ENCODE measurements at places on chromosomes 1 and 21. TPM values are rescaled to one million over a fixed set of nuclear protein-coding genes. Genes with fewer than 3 reads are reported as not detected.

GRCh38 chr21:35044128-35044527 lies 5.0 kb downstream of the RUNX1 start:
- DNase-seq = no peak

GRCh38 chr1:110449661-110450651 lies 993 bp upstream of the PROK1 start:
- no peak for DNase-seq

DNA sequence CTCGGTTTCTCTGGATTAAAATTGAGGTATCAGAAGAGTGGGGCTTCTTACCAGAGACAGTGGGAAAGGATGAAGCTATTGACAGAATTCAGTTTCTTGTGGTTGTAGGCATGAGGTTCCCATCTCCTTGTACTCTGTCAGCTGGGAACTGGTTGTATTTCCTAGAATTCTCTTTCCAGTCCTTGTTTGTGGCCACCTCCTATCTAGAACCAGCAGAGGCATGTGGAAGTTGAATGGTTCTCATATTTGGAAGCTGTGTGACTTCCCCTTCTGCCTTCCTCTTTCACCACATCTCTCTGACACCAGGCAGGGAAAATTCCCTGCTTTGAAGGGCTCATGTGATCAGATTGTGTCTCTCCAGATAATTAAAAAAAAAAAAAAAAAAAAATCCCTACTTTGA lies 457.7 kb upstream of the ADAMTS5 start:
- no peak for DNase-seq

DNA sequence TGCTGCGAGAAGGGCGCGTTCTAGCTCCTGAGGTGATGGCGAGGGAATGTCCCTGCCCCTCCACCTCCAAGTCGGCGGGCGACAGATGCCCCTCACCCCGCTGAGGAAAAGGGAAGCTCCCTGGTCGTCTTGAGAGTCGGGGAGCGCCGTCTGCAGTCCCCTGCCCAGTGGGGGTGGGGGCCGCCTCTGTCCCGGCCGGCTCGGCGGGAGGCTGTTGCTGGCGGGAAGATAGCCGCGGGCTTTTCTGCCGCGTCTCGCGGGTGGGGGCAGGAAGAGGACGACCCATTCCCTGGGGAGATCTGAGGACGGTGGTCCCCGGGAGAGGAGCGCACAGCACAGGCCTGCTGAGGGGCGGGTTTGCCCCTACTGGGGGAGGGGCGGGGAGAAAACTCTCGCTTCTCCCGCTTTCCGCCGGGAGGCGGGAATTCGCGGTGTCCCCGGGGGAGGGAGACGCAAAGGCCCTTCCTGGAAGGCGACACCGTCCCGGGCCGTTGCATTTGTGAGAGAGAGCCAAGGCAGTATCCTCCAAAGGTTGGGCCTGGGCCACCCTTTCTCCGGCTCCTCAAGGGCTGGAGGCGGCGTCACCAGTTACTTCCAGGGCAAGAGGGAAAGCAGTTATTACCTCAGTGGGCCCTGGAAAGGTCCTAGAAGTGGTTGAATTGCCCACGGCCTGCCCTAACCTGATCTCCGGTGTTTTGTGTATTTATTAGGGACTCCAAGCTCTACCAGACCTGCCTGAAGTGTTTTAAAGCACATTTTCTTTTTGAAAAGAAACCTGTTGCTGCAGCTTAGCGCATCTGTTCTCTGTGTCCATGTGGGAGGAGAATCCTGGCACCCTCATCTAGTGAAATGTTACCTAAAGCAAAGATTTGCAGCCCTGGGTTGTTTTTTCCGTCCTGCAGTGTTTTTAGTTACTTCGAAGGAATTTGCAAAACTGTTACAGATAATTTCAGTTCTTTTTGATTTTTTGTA lies 648 bp downstream of the S100PBP start:
- peak; percentile 32 for DNase-seq

- no peak for DNase-seq
Measured at GRCh38 chr1:25912076-25912831, 6.0 kb upstream of the STMN1 start.

DNA sequence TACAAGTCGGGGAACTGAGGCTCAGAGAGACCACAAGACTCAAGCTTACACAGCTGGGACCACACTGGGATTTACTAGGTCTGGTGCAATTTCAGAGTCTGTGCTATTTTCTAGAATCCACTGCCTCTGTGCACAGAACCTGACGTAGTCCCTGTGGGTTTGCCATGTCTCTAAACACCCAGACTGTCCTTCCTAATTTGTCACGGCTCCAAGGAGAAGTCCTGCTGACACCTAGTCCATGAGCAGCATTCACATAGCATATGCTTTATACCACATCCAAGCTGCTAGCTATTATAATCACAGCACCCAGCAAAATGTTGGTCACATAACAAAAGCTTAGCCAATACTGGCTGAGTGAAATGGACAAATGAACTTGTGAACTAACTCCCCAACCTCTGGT lies 79.0 kb upstream of the HMGB4 start:
- DNase-seq = no peak

DNA sequence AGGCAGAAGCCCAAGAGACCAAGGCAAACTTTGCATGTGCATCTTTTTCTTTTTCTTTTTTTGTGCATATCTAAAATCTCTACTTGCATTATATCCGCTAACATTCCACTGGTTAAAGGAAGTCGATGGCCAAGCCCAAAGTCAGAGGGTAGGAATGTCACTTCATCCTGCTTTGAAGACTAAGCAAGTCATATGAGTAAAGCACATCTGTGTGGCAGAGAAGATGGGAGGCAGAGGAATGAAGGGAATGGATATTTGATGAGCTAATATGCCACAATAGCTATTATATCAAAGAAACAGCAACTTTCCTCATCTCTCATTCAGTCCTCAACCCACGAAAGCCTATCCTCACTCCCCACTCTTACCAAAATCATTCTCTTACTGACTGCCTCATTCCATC lies 59.3 kb downstream of the RNF220 start:
- DNase-seq = no peak

DNA sequence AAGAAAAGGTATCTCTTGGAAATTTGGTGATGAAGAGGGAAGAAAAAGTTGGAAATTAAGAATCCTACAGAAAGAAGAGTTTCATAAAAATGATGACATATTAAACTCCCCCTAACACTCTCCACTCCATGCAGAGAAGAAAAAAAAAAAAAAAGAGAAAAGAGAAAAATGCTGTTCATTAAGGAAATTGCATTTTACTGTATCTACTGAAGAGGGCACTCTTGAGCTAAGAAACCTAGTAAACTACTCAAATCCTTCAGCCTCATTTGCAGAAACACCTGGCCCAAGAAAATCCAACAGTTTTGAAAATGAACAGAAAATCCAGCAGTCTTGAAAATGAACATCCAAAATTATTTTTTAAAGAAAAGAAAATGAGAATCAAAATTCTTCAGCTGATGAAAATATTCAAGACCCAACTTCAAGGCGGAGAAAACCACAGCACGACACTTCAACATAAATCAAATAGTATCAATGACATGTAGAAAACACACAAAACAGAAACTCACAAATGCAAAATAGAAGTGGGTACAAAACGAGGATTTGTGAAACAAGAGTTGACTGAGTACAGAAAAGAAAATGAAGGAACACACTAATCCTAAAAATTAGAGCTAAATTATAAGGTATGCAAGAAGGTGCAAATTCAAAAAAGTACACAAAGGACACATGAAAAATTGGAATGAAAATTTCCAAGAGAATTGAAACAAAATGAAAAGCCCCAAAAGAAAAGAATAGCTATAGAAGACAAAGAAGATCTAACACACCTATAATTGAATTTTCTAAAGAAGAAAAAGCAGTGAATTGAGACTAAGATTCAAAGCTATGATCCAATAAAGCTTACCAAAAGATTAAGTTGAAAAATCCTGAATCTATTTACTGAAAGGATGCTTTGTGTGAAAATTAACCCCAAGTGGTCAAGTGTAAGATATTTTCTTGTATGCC lies 73.2 kb upstream of the DNAJC6 start:
- peak; percentile 41 for DNase-seq

CCDC27 gene
- total RNA-seq = not detected

DNALI1 gene
- 0.64 TPM for total RNA-seq

COL16A1 gene
- 2.2 TPM for total RNA-seq

CRP gene
- 1.3 TPM for total RNA-seq

PDC gene
- total RNA-seq = not detected

EPHA2 gene
- 164 TPM for total RNA-seq

Data from HCT116 (cell line).